ENCODE measurements at places on chromosomes 2 and 18.

DNA sequence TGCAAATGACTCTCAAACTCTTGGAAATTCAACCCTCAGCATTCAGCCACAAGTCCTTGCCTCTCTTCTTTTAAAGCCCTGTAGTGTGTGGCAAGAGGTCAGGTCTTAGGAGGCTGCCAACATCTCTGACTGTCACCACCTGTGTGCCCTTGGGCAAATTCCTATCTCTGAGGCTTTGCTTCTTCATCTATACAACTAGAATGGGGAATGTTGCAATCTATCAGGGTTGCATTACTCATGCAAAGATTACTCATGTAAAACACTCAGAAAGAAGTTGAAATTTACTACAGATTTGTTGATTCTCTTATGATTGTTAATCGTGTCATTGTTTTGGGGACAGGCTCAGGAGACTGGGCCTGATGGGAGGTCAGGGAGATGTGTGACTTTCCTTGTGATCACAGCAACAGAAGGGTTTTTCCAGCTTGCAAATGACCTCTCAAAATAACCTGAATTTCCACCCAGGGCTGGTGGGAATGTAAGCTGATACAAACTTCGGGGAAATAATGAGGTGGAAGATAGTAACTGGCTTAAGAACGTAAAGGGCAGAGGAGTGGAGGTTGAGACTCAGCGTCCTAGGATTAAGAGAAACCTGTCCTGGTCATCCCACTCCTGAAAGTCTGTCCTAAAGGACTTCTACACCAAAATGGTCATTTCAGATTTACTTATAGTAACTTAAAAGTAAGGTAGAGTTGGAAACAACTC is 32.1 kb upstream of the SIGLEC15 start:
- DNase-seq: no peak

GRCh38 chr2:5373200-5373599 is 319.0 kb upstream of the SOX11 start:
- no peak for DNase-seq

GRCh38 chr2:73103018-73103542 is 9.7 kb downstream of the RAB11FIP5 start:
- no peak for DNase-seq

DNA sequence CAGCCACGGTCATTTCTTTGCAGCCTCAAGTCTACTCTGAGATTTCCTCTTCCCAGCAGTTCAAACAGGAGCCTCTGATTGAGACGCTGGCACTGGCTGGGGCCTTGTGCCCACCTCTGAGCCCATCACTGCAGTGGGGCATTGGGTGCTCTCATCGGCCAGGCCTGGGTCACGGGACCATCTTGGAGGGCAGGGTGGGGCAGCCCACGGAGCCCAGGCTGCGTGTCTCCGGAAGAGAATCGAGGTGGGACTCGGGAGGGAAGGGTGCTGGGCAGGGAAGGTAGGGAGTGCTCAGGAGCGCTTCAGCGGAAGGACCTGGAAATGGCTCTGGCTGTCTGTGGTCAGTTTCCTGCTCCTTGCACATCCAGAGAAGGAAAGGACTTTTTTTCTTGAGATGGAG is 82.4 kb downstream of the RTP5 start:
- DNase-seq: no peak

DNA sequence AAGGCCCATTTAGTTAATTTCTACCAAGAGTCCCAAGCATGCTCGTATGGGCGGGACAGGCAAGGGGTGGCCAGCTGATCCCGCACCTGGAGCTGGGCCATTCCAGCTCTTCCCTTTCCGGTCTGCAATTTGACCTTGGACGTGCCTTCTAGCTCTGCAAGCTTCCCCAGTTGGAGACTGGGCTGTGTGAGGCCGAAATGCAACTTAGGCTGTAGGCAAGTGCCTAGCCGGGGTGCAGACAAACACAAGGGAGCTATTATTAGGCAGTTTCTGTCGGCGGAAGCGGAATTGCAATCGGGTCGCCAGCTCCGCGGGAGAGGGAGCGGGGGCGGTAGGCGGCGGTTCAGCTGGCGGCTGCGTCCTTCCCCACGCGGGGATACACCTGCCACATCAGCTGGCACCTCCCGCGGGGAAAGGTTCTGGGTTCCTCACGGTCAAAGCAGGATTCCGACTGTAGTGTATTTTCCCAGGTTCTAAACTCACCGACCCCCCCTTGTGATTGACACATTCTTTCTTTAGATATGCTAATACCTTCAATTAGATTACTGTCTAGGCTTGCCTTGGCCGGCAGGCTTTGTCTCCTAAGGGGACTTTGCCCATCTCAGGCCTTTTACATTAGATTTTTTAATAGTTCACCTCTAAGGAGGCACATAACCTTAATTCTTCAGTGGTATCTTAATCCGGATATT is 17.1 kb upstream of the ZNF532 start:
- no peak for DNase-seq

DNA sequence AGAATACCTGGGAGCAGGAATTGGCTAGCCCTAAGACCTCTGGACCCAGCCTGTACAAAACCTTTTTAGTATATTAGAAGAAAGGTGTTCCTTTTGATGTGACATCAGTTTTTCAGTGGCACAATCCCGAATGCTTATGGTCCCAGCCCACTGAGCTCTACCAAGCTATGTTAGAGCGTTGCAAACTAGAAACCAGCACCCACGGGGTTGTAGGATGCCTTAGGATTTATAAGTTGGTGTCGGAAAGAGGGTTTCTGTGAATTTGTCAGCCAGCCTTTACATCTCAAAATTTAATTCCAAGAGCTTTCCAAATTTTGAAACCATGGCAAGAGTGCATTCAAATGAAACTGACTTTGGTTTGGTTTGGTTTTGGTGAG is 499 bp upstream of the LMAN1 start:
- no peak for DNase-seq

GRCh38 chr2:235774153-235774870 is 280.5 kb downstream of the AGAP1 start:
- DNase-seq: no peak

DNA sequence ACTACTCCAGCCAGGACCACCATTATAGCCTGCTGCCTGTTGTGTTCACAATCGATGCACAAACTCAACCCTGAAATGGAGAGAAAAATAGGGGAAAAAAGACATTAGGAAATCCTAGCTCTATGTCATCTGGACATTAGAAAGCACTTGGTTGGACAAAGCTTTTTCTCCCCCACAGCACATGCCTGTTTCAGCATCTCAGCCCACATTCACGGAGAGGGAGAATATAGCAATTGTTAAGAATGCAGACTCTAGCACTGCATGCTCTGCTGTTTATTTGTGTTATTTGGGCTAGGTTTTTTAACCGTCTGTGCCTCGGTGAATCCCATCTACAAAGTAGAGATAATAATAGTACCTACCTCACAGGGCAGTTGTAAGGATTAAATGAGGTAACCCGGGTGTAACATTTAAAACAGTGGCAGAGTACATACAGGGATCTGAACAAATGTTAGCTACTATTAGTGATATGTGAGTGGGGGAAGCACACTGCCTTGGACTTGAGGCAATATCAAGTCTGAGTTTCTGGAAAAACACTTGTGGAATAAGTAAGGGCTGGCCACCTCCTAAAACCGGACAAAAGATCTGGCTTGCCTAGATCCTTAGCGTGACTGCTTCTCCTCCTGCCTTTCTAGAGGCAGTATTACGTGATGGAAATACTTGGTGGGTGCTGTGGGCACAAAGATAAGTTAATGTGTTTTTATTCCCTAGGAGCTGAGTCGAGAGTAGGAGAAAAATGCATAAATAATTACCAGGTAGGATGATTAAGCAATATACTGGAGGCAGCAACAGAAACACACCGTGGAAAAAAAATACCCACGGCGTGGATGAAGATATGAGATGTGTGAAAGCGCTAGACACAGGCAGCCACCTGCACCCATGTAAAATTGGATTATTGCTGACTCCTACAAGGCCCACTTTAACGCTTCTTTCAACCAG is 1.0 kb upstream of the PPP1CB start:
- DNase-seq: no peak

GRCh38 chr2:8169443-8169842 is 512.4 kb upstream of the ID2 start:
- DNase-seq: no peak

DNA sequence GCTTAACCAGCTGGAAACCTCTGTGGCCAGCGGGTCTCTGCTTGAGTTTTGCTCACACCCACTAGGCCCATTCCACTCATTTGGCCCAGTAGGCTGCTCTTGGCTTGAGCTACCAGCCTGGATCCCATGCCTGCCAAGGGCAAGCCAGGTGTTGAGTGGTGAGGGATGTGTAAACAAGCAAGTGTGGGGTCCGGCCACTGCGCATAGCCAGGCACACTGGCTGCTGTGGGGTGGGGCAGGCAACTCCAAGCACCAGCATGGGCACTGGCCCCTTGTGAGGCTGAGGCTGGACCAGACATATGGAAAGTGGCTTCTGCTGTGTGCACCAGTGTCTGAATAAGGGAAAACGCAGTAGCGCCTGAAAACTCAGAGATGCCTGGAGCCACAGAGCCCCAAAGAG is 732.7 kb downstream of the NR4A2 start:
- no peak for DNase-seq

DNA sequence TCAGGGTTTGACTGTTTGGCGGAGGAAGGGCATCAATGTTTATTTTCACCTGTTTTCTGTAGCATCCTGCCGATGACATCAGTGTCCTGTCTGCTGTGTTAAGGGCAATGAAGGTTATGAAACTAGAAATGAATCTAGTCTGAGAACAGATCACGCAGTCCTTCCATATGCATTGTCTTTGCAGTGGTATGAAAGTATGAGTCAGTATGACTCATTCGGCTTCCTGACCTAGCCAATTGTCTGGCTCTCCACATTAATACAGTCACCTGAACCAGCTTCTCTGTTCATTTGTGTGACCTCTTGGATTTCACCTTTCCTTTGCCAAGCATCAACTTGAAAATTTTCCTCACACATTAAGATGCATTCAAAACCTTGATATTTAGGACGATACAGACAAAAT is 353.8 kb downstream of the RND3 start:
- DNase-seq: no peak

GRCh38 chr2:172782506-172783164 is 47.0 kb downstream of the RAPGEF4 start:
- DNase-seq: no peak

DNA sequence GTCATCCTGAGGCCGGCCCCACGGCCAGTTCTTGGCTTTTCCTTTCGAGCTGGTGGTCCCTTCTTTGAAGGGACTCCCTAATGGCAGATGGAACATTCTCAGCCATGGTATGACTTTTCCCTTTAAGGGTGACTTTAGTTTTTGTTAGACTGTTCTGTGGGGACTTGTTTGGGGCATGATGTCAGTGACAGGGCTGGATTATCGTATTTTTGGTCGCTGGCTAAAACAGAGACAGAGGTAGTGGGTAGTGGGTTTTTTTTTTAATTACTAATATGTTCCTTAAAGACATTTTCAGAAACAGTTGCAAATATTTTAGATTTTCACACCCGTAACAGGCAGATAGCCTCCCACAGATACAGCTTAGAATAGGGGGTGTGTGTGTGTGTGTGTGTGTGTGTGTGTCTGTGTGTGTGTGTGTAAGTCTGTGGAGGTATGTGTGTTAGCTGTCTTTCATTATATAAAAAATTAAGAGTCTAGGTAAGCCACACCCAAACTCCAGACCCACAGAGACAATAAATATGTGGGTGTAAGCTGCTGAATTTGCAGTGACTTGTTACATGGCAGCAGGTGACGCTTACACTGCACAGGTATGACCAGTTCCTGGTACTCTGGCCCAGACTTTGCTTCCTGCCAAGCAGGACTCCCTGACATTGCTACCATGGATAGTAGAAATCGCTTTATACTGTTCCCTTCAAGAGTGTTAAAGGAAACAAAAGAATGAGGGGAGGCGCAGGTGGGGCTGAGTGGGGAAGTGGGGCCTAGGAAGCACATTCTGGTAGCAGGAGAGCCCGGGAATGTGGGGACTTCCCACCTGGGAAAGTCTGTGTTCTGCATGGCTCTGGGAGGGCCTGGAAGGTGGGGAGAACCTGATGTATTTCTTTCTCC is 20.9 kb downstream of the NCK2 start:
- no peak for DNase-seq

Data from activated T-helper 1 cell treated with anti-CD3 and anti-CD28 coated beads, Interleukin-2, amount 50 U/mL, for 16 hours (primary cell).